ENCODE measurements at places on chromosomes 2 and 18. TPM values are rescaled to one million over a fixed set of nuclear protein-coding genes. Genes with fewer than 3 reads are reported as not detected.

DNA sequence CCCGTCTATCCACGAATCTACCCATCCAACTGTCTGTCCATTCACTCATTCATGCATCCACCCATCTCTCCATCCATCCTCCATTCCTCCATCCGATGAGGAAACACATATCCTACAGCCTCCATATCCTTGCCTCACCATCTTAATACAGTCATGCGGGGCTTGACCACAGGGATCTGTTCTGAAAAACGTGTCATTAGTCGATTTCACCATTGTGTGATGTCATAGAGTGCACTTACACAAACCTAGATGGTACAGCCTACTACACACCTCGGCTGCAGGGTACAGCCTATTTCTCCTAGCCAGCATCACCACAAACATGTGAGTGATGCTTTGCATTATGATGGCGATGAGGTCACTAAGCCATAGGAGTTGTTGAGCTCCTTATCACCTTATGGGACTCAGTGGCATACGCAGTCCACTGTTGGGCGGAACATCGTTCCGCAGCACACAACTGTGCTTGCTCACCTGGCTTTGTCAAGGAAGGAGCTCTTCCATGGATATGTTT is 1.9 kb upstream of the NT5DC4 start:
- no peak for DNase-seq

Gene DNAJC10
- total RNA-seq, result 79.5 TPM

DNA sequence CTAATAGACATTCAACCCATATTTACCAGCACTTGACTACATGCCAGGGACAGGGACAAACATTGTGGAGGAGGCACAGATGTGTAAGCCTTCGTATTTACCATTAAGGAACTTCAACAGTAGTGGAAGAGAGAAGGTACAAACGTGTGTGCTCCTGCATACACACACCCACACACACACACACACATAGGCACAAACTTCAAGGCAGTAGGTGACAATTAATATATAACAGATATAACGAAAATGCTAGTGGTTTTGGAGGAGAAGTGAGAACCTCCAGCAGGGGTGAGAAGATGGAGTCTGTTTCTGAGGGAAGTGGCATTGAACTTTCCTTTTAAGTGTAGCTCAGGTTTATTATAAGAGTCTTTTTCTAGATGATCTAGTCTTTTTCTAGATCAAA is 231.1 kb downstream of the SETBP1 start:
- no peak for DNase-seq

Gene SP5
- total RNA-seq, result not detected

Gene ALPI
- total RNA-seq, result not detected

Measured in H4 (cell line).